ENCODE measurements at places on chromosomes 3 and 15. TPM values are rescaled to one million over a fixed set of nuclear protein-coding genes. Genes with fewer than 3 reads are reported as not detected.

GRCh38 chr3:124459678-124460077 is 270.6 kb upstream of the UMPS start:
- no peak for DNase-seq

DNA sequence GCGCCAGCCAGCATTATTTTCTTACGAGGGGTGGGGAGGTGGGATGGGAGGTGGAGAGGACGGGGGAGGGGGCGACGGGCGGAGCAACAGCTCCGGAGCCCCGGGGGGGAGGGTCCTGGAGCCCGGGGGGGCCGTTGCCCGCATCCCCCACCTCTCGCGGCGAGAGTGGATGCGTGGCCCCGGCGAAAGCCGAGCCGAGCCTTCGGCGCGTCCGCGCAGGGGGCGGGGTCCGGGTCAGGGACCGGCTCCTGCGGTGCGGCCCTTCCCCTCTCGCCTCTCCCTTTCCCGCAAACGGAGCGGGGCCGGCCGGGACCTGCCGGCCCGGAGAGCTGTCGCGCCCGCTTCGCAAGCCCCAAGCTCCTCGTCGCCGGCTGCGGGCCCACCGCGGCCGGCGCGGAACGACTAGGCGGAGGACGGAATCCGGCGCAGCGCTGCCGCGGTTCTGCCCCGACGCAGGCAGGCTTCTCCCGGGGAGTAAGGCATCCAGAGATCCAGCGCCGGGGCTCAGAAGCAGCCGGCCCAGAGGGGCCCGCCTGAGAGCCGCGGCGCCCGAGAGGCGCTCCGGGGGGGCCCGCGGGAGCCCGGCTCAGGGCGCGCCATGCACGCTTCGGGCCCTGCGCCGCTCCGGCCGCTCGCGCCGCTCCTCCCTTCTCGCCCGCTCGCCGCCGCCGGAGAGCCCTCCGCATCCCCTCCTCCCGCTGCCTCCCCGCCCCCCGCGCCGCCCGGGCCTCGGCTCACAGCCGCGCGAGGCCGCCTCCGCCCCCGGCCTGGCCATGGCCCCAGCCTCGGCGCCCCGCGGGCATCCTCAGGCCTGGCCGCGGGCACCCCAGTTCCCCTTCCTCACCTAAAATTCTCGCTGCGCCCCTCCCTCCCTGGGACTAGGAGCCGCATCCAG is 459 bp upstream of the ADCY5 start:
- DNase-seq: no peak

- DNase-seq: no peak
Observed at GRCh38 chr3:141335531-141336061, 32.7 kb upstream of the ZBTB38 start.

SPINT1 gene
- total RNA-seq: 156 TPM

GP5 gene
- total RNA-seq: 0.10 TPM

- DNase-seq: no peak
Observed at GRCh38 chr3:196335503-196335948, 2.7 kb downstream of the TM4SF19 start.

- DNase-seq: no peak
Observed at GRCh38 chr15:33508703-33509102, 197.9 kb downstream of the RYR3 start.

CLDN1 gene
- total RNA-seq: 9.7 TPM

GOLGA8J gene
- not detected for total RNA-seq

DNA sequence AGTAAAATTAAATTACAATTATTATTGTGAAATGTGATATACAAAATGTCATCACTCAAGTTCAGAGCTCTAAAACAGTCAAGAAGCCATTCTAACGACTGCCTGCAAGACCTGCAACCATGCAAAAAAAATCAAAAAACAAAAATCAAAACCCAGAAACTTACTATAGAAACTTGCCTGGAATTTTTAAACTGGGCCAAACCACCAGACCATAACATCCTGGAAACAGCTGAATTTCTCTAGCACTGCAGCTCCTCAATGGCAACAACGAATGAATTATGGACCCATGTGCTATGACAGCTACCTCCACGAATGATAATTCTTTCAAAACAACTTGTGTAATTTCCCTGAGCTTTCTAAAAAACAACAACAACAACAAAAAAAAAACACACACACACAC is 130.0 kb upstream of the KCNMB2 start:
- DNase-seq: no peak

DNA sequence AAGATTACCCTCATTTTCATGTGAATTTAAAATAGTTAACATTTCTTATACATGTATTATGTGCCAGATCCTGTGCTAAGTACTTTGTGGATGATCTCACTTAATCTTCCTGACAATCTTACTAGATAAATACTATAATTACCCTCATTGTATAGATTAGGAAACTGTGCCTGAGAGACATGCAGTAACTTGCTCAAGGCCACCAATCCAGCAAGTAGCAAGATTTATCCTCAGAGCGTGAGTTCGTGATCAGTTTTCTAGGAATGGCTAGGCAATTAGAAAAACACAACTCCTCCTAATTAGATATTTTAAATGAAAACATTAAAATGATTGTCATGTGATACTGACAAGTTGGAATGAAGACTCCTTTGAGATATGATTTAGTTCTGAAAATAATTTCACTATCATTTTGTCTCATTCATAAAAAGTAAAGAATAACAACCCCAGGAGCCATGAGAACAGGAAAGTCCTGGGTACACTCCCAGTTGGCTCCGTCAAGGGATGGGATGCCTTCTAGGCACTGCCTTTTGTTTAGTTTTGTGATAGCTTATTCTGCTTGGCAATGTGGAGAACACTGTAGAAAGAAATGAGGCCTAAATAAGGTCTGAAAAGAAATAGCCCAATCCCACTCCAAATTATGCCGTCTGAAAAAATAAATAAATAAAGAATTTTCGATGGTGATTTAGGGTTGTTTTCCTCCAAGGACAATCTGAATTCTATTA is 61.3 kb downstream of the FBN1 start:
- no peak for DNase-seq

DNA sequence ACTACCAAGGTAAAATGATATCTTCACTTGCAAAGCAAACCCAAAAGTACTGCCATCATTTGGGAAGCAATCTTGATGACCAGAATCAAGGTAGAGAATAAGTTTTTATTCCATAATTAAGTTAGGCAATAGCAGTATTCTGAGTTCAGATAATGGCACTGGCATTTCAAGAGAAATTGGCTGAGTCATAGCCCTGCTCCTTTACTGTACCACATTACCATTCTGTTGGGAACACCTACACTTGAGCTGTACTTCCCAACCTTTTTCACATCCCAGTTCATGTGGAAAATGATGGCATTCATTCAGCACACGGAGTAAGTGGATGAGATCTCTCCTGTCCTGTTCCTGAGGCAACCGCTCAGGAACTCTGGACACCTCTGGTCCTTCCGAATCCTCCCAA is 311.6 kb upstream of the TPRG1 start:
- no peak for DNase-seq

GRCh38 chr3:43852066-43852465 is 161.3 kb downstream of the ABHD5 start:
- no peak for DNase-seq
